ENCODE measurements at places on chromosomes 7 and 10.

GRCh38 chr10:60661637-60662036, 116.6 kb upstream of the CDK1 start:
- DNase-seq = no peak

- DNase-seq = no peak
Observed at GRCh38 chr7:92778972-92779371, 57.4 kb downstream of the CDK6 start.

DNA sequence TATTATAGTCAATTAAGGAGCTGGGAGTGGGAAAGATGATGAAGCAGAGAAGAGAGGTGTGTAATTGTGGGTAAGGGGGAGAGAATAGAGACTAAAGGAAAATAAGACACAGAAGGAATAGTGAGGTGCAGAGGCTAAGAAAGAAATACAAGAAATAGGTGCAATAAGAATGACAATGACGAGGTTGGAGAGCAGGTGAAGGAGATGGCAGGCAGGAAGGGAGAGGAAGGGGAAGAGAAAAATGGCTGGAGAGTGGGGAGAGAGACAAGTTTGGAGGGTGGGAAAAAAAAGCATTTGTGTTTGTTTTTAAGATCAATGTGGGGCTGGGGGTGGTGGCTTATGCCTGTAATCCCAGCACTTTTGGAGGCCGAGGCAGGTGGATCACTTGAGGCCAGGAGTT, 27.6 kb upstream of the MKLN1 start:
- DNase-seq = no peak

GRCh38 chr7:26167303-26167934, 15.4 kb downstream of the NFE2L3 start:
- no peak for DNase-seq

- no peak for DNase-seq
Observed at GRCh38 chr10:131166486-131166885, 145.0 kb downstream of the TCERG1L start.

DNA sequence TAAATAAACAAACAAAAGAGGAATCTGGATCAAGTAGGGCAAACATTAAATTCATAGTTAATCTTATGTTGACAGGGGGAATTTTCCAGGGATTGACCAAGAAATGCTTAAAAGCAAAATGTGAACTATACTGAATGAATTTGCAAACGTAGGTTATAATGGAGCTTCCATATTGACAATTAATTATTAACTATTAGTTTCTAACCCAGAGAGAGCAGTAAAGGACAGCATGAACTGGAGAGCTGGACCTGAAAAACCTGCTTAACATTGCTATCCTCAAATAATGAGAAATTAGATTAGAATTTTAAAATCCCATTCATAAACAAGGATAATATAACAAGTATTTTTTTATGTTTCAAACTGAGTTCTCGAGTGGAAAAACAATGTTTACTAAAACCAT, 1089.6 kb downstream of the DNAJB9 start:
- no peak for DNase-seq

GRCh38 chr7:79684384-79684783, 230.9 kb upstream of the MAGI2 start:
- no peak for DNase-seq

GRCh38 chr7:131692131-131692960, 135.9 kb upstream of the PODXL start:
- peak; percentile 69 for DNase-seq

GRCh38 chr7:116799916-116800315, 62.5 kb upstream of the CAPZA2 start:
- no peak for DNase-seq

DNA sequence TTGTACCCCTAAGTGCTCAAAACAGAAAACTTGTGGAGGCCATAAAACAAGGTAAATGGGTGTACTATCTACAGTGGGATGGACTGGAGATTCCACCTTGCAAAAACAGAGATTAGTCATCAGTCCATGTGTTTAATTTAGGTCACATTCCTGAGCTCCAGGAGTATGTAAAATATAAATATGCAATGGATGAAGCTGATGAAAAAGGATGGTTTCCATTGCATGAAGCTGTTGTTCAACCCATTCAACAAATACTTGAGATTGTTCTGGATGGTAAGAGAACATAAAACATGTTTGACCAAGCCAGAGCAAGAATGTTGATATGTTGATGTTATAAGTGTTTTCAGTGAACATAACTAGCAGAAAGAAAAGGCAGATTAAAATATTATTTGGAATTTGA, 14.6 kb downstream of the ASB15 start:
- DNase-seq = no peak

- no peak for DNase-seq
Observed at GRCh38 chr10:132753596-132753995, 32.4 kb downstream of the NKX6-2 start.

All from A549 (cell line).